ENCODE measurements at places on chromosomes 6 and 20. TPM values are rescaled to one million over a fixed set of nuclear protein-coding genes. Genes with fewer than 3 reads are reported as not detected.

The CYP24A1 gene
- not detected for total RNA-seq

The DSP gene
- 12.4 TPM for total RNA-seq

The CTCFL gene
- not detected for total RNA-seq

The CDH26 gene
- 0.49 TPM for total RNA-seq

The HLA-DQA1 gene
- total RNA-seq, result not detected

The LY6G6C gene
- not detected for total RNA-seq

The TULP1 gene
- not detected for total RNA-seq

The CCND3 gene
- total RNA-seq, result 27.3 TPM

The SAMD3 gene
- total RNA-seq, result 0.65 TPM

The CNPY3 gene
- total RNA-seq, result 36.7 TPM

The ASIP gene
- total RNA-seq, result 0.32 TPM

The LINC00237 gene
- not detected for total RNA-seq

The MCCD1 gene
- total RNA-seq, result not detected

The TXNDC5 gene
- total RNA-seq, result 448 TPM

The PHF10 gene
- 10.7 TPM for total RNA-seq

The SNTA1 gene
- total RNA-seq, result 53.3 TPM

The TRIM31 gene
- not detected for total RNA-seq

The RIN2 gene
- 141 TPM for total RNA-seq

The PAX1 gene
- total RNA-seq, result 0.49 TPM

The GDAP1L1 gene
- total RNA-seq, result not detected

The TGM3 gene
- not detected for total RNA-seq

The MYCT1 gene
- total RNA-seq, result 0.16 TPM

The ECHDC1 gene
- total RNA-seq, result 51.4 TPM

The IPCEF1 gene
- total RNA-seq, result 0.24 TPM

The PLG gene
- total RNA-seq, result not detected

The COL9A3 gene
- 0.24 TPM for total RNA-seq

The GRIK2 gene
- total RNA-seq, result 1.5 TPM

The GSTA3 gene
- total RNA-seq, result not detected

The SSTR4 gene
- 0.16 TPM for total RNA-seq

The C6orf141 gene
- 0.12 TPM for total RNA-seq

The PHACTR1 gene
- 9.7 TPM for total RNA-seq

The SLC22A16 gene
- not detected for total RNA-seq

The PRDM1 gene
- total RNA-seq, result 16.2 TPM

The PRL gene
- not detected for total RNA-seq

Measured in hair follicle dermal papilla cell (primary cell).